ENCODE measurements at places on chromosomes 11 and 22.

GRCh38 chr11:126280595-126280994 lies 2.3 kb upstream of the TIRAP start:
- no peak for DNase-seq

- no peak for DNase-seq
These were observed 9.7 kb upstream of the GCAT start for GRCh38 chr22:37797874-37798500.

DNA sequence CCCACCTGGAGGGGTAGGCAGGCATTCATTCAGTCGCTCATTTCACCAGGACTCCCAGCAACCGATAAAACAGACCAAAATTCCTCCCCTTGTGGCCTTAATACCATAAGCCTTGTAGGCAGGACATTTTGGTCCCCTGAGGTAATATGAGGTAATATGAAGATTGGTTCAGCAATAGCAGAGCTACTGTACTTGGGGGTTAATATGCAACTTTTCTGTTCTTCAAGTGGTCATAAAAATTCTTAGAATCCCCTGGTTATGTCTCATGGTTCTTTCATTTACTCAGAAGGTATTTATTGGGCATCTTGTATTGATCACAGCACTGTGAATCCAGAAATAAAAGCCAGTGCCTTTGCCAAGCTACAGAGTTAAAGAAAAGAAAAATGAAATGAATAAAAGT lies 29.8 kb downstream of the SHISA8 start:
- no peak for DNase-seq

DNA sequence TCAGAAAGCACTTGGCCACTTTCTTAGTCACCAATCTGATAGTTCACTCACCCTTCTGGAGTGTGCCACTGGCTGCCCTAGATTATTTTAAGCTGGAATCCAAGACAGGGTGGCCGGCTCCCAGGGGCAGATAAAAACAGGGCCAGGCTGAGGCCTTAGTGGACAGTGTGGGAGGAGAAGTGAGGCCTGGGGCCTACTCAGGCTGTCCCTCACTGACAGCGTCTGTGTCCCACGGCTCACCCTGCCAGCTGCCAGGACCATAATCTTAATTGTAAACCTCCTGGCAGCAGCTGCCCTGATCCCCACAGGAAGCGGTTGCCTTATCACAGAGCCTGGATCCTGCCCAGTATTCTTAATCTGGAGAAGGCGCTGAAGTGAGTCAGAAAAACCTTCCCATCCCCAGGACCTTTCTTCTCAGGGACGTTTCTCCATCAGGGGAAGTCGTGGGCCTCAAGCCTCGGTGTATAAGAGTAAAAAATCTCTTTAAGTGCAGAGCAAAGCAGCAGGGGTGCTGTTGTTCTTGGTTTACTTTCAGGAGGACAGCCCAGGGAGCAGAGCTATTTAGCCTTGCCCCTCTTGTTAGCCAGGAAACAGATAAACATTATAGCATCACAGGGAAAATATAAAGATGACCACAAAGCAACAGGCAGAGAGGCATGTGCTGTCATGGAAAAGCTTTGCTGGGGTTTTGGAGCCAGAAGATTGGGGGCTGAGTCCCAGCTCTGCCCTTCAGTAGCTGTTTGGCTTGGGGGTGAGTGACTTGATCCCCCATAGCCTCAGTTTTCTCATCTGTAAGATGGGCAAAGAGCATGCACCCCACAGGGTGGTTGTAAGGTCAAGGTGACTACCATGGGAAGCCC lies 39.6 kb downstream of the TSPAN18 start:
- DNase-seq, result peak; percentile 93

- DNase-seq, result no peak
These were observed 548.1 kb downstream of the CNTN5 start for GRCh38 chr11:99568808-99569207.

- DNase-seq, result peak; percentile 22
These were observed 387.7 kb downstream of the NXPE2 start for GRCh38 chr11:115065830-115066664.

DNA sequence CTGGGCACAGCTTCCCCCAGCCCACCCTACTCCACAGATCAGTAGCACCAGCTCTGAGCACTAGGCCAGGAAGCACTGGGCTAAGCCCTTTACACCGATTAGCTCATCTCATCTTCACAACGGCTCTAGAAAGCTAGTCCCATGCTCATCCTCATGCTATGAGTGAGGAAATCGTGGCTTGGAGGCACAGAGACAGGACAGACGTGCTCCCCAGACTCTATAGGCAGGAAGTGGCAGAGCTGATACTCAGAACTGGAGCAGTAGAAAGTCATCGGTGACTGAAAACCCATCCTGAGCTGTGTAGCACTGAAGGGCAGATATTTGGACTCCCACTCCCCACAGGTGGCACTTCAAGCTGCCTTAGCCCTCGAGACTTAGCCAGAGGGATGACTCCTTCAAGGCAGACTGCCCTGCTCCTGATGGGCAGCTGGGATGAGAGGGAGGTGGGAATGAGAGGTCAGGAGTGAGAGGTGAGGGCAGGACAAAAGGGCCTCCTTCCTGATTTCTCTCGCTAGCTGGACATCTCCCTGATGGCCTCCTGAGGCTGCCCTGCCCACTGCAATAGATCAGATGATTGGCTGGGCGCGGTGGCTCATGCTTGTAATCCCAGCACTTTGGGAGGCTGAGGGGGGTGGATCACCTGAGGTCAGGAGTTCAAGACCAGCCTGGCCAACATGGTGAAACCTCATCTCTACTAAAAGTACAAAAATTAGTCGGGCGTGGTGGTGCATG lies 9.7 kb downstream of the CD5 start:
- DNase-seq, result no peak

DNA sequence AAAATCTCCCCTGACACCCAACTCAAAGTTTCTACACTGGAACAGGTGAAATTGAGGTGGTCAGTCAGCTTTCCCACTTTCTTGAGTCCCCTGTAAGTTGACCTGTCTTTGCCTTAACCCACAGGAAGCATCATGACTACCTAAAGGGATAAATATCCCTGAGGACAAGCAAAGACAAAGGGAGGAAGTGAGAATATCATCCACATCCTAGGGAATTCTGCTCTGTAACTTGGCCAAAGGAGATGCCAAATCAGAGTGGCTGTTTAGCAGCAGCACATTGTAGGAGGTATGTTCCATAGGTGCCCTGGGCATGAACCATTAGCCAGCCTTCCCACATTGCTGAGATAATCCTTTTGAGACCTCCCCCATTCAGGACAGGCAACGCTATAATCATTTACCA lies 40.9 kb upstream of the MRPL17 start:
- no peak for DNase-seq

DNA sequence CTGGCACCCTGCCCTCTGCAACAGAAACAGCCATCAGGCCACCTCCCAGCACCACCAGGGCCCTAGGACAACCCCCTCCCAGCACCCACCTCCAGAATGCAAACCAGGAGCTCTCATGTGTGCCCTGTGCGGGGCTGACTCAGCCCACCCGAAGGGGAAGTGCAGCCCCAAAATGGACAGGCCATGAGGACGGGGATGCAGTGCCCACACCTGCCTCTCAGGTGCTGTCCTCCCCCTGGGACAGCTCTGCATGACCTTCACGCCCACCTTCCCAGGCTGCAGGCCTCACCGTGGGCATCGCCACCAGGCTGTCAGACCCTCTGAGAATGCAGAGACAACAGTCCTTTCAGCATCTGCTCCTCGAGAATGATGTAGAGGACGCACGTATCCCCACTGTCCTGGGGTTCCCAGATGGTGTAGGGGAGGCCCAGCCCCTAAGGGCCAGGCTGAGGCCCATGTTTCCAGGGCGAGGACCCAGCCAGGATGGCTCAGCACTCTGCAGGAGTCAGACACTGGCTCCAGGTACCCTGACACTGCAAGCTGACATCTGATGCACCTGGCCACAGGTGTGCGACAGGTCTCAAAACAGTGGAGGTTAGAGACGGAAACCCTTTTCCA lies 13.5 kb downstream of the MOB2 start:
- DNase-seq, result no peak

GRCh38 chr22:41551877-41552582 lies 7.8 kb upstream of the POLR3H start:
- no peak for DNase-seq

DNA sequence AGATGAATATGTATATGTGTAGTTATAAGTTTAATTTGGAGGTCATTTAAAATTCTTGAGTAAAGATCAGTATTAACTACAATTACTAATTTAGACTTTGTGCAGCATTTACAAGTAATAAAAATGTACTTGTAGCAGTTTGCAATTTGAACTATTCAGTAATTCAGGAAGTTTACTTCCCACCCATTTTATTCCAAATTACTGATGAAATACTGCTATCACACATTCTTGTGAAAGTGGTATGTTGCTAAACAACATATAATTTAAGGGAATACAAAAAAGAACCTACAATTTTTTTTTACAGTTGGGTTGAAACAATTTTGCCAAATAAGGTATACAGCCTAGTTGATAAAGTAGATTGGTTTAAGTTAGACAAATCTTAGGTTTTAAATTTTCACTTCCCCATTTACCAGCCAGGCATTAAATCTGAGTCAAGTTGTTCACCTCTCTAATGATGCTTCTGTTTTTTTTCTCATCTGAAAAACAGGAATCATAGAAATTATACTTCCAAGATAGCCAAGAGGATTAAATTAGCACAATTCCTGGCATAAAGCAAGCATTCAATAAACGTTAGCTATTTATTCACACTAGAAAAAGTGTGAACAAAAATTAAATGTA lies 45.3 kb downstream of the ZBTB44 start:
- DNase-seq, result no peak

DNA sequence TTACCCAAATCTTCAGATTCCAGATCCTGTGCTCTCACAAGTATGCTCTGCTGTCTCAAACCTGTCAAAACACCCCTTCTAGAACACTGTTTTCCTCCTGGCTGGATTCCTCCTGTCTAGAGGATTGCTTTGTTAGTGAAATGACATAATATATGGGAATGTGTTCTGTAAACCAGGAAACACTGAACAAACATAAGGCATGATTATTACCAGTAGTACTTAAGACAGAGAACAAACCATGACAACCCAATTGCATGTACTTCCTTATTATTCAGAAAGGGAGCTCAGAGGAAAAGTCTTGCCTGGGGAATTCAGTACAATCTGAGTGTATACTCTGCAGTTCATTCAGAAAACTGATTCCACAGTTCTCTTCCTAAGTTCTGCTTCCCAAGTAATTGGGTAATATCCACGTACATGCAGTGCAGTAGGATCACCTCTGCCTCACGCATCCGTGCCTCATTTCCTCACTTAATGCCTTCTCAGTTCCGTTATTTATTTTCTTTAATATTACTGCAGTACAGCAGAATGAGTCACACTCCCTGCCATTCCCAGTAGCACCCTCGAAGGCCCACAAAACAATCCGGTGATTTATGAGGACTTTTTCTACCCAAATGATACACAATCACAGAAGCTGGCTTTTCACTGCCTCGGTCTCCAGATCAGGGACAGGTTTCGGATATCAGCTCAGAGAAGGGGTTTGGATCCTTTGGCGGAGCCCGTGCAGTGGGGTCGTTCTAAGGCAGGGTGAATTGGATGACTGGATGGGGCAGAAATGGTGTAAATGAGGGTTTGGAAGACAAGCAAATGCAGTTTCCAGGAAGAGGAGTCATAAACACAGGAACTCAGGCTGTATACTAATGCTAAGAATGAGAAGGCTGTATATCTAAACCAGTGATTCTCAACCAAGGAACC lies 896.9 kb downstream of the KCNA4 start:
- DNase-seq, result peak; percentile 95

DNA sequence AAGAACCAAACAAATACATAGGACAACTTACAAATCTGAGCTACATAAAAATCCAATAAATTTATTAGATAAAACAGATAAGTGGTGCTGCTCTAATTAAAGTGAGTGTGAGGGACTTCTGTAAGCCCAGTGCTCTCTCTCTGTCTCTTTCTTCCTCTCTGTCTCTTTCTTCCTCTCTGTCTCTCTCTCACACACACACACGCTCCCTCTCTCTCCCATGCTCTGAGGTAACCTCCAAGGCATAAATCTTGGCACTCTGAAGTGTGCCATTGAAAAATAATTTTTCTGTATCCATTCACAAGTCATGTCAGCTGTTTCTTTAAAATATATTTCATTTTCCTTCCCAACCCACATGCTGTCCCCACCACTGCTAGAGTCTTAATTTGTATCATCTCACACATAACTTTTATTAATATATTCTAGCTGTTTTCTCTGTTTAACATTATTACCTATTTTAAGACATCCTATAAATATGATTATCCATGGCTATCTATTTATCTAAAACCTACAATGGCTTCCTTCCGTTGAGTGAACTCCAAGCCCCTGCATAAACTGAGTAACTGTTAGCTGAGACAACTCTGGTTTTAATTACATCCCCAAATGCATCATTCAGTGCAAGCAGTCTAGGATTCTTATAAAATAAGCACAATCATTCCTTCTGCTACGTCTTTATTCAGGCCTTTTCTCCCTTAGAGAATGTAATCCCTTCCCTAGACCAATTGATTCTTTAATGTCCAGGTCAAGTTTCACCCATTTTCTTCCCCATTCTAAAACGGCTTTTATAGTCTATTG lies 57.4 kb upstream of the SLC5A12 start:
- no peak for DNase-seq

GRCh38 chr22:35022291-35022690 lies 43.7 kb upstream of the ISX start:
- no peak for DNase-seq

GRCh38 chr11:133778161-133778560 lies 67.2 kb downstream of the SPATA19 start:
- no peak for DNase-seq

DNA sequence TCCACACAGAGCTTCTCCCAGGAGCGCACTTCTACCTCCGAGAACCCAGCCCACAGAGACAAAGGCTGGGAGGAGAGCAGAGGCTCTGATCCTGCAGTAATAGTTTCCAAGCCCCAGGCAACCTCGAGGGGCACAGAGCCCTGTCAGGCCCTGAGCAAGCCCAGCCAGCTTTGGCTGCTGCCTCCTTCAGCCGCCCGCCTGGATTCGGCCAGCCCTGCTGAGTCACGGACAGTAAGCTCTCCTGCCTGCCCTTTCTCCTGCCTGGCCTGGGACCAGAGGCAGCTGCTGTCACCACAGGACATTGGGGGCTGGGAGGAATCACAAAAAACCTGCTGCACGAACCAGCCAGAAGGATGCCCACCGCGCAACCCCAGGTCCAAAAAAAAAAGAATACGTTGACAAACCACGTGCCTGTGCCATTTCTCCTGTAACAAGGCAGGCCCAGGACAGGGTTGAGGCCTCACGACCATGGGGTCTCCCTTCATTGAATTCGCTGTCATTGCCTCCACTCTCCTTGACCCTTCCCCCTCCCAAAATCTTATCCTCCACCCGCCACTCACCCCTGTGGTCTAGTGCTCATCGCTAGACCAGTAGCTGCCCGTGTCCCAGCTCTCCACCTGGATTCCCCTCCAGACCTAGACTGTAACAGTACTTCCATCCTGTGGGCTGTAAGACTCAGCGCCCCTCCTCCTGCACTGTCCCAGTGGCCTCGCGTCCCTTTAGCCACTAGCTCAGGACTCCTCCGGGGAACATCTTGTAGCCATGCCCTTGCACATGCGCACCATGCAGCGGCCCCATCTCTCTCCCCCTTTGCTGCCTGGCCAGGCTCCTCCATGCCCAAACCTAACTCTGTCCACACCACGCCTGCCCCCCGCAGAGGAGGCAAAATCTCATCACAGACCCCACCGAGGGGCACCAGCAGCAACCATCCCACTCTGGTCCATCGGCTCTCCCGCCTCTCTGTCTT lies 7.4 kb upstream of the SLC22A12 start:
- DNase-seq, result peak; percentile 15
